ENCODE measurements at places on chromosomes 1 and 21.

- no peak for DNase-seq
Measured at GRCh38 chr1:7093297-7093696, 308.0 kb downstream of the CAMTA1 start.

DNA sequence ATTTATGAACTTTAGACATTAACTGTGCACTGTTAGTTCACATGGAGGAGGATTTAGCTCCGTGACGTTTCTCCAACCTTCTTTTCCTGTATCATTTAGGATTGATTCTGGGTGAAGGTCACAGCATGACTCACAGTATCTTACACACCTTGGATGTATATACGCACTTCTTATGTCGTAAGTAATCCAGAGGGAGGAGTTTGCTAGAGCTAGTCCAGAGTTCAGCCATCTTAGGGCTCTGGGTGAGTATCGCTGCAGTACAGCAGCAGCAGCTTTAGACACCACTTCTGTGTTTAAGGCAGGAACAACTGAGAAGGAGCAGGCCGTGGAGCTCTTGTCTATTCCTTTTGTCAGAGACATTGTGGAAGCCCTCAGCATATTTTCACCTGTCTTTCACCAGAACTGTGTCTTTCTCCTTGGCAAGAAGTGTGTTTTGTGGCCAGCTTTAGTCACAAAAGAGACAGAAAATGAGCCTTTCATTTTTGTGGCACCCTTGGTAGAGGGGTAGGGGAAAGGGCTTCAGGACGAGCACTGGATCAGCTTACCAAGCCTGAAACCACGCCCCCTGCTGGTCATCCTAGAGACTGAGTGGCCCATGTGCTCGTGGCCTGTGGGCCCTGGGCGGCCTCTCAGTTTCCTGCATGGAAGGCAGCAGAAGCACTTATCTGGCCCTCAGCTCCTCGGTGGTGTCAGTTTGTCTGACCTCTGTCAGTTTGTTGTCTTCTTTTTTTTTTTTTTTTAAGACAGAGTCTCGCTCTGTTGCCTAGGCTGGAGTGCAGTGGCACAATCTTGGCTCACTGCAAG is 64.0 kb downstream of the ADARB1 start:
- no peak for DNase-seq

DNA sequence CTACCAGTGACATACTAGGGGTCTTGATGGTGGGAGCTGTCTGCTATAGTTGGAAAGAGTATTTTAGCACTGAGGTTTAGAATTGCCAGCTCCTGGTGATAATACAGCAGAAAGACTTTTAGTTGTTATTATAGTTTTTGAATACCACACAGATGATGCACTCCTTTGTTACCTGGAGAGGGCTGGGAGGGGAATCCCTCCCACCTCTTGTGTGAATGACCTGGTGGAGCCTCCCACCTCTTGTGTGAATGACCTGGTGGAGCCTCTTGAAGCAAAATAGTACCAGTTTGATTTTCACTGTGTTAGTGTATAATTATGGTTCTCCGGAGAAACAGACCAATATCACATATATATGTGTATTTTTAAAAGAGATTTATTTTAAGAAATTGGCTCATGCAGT is 3.3 kb downstream of the DISP1 start:
- DNase-seq: no peak

DNA sequence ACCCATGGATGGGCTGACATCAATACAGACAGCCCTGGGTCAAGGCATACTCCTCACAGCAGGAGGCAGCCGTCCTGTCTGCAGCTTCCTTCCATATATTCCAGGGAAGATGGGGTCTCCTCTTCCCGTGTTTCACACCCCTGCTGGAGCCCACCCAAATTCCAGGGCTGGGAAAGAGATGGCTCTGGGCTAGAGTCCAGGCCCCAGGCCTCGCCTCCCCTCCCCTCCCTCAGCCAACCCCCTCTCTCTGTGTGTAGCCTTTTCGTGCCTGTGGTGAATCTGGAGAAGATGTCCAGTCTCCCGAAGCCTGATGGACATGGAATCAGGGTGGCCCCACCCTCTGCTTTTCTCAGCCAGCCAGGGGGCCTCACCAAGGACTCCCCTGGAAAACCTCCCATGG is 3.6 kb downstream of the ATXN7L2 start:
- DNase-seq: peak; percentile 45

DNA sequence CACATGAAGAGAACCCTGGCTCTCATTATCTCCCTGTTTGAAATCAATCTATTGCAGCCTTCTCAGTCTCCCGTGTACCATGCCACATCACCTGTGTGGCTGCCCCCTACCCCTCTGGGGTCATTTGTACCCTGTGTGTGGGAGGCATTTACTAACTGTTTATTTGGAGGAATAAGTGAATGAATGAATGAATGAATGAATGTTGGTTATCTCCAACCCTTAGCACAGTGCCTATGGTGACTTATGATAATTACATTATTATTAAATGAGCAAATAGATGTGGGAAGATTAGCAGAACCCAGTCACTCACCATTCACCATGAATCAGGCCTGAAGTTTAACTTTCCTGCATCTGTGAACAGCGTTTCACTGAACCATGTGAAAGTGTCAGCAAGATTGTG is 560.8 kb downstream of the MATN1 start:
- no peak for DNase-seq

- DNase-seq: no peak
Measured at GRCh38 chr1:66371233-66372005, 162.5 kb upstream of the SGIP1 start.

- no peak for DNase-seq
Measured at GRCh38 chr1:162916407-162916806, 55.4 kb upstream of the CCDC190 start.

DNA sequence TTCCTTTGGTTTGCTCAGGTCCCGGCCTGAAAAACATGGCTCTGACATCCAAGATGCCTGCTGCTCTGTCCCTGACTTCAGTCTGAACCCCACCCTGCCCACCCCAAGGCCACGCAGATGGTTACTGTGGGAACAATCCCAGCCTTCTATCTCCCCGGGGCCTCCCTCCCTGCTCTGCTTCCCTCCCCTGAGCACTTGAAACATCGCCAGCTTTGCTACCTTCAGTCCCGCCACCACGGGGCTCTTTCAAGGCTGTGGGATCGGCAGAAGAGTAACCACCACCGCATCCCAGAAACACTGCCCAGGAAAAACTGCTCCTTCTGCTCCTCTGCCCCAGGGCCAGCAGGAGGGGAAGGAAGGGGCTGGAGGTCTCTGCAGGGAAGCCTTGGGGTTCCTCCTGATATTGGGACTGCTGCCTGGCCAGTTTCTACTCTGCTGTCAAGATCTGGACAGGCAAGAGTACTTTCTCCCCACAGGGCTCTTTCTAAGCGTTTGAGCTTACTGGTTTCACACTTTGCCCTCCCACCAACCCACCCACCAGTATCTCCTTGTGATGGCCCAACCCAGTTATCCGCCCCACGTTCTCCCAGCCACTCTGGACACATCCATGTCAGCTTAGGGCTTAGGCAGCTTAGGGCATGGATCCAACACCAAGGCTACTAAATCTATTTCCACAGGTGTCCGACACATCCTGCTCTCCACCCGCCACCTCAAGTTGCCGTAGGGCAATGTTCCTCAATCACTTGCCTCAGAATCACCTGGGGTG is 8.4 kb downstream of the ETNK2 start:
- DNase-seq: no peak

DNA sequence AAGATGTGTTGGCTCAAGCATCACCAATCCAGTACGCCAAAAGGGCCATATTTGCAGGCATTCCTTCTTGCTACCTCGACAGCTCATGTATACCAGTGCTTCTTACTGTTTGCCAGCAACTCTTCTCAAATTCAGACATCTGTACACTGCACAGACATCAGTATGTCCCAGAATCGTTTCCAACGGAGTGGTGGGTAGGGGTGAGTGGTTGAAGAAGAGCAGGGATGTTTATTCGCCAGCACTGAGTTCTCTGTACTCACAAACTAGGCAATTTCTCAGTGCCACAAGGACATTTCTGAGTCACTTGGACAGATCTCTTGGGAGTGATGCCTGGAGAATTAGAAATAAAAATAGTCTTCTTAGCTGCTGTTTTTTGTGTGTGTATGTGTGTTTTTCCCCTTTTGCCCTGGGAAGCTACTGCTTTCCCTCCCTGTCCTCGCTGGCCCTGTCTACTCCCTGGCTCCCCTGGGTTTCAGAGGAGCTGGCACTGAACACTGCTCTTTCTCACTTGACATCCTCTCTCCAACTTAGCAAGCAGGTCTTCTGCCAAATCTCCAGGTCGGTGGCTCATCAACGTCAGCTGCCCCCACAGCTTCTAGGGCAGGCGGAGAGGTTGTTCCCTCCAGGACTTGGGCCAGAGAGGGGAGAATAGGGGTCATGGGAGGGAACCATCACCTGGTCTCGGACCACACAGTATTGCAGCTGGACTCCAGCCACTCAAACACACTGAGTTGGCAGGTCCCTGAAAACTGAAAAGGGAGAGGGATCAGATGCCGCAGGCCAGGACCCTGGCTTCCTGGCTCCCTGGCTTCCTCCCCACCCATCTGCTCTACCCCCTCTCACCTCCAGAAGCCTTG is 90.5 kb downstream of the NMNAT2 start:
- DNase-seq: no peak

GRCh38 chr1:28456078-28456477 is 49.8 kb upstream of the RCC1 start:
- DNase-seq: no peak

DNA sequence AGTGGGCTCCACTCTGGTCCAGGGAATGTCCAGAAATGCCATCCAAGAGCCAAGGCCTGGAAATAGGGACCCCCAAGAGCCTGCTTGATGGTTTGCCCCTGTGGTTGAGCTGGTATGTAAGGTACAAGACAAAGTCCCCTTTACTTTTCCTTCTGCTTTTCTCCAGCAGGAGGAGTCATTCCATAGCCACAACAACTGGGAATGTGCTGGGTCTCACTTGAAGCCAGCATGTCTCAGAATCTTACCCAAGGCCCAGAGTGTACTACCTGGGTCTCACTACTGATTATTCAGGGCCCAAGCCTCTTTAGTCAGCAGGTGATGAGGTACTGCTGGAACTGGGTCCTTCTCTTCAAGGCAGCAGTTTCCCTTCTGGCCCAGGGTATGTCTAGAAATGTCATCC is 62.1 kb upstream of the CD55 start:
- DNase-seq: no peak

DNA sequence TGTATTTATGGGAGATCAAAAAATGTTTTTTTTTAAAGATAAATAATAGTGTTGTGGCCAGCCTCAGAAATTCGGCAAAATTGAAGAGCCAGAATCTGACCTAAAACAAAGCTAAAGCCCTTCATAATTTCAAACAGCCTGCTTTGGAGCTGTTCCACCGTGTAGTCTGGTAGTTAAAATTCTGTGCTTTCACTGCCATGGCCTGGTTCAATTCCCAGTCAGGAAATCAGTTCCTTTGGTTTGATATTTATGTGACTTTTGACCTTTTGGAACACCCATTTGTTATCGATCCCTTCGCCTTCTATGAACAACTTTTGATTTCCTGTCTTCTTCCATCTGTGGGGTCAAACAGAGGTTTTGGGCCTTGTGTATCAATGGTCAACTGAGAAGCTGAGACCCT is 179.8 kb downstream of the HFM1 start:
- no peak for DNase-seq

GRCh38 chr1:3111348-3112021 is 42.5 kb downstream of the PRDM16 start:
- no peak for DNase-seq

DNA sequence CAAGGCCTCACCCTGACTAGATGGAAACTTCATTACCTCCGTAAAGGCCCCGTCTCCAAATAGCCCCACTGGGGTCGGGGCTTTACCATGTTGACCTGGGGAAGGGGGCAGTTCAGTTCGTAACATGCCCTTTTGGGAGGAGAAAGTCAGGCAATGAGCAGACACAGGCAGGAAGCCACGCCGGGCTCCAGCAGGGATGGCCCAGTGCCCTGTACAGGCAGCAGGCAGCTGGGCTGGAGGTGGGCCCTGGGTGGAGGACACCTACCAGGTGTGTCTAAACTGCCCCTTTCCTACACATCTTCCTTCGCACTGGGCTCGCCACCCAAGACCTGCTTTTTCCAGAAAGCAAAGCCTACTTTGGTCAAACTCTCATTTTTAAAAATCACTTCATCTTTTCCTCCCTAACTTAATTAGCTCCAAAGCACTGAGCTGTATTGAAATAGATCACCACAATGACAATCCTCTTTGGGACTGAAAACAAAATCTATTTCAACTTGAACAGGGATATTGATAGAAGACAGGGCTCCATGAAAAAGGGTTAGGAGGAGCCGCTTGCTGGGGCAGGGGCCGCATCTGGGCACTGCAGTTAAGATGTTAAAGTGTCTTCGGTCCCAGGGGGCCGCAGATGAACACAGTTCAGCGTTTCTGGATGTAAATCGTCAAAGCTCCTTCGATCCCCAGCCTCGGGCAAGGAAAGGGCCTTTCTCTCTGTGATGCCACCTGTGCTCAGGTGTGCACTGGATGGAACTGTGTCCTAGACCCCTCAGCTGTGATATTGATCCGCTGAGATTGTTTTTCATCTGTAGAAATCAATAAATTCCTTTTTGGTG is 104.6 kb downstream of the PDE9A start:
- no peak for DNase-seq

DNA sequence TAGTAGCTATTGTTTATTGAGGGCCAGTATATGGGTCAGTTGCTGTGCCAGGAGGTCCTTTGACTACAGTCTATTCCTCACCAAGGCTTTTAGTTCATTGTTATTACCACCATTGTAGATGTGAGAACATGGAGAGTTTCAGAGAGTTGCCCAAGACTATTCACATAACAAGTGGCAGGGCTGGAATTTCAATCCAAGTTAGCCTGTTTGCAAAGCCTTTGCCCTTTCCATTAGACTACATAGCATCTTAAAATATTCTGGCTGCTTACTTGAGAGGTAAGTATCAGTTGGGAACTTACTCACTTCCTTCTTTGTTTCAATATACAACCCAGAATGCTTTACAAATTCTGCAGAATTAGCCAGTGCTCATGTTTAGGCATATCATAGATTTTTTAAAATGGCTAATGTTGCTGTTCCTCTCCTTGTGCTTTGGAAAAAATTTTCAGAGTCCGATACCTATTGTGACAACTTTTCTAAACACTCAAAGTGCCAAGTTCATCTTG is 141.2 kb downstream of the FGGY start:
- DNase-seq: no peak

DNA sequence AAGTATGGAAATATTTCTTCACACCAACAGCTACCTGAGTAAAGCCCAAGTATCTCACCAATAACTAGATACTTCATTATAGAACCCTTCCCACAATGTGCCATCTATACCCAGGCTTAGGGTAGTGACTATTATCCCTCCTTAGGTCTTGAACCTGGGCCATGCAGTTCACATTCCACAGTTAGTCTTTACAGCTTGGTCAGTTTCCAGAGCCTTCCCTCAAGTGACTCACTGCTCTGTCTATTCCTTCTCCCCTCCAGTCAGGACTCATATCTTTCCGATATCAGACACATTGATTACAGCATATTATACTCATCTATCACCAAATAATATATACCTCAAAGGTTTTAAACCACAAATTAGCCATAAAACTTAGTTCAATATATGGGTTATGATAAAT is 23.6 kb downstream of the VAMP4 start:
- no peak for DNase-seq

DNA sequence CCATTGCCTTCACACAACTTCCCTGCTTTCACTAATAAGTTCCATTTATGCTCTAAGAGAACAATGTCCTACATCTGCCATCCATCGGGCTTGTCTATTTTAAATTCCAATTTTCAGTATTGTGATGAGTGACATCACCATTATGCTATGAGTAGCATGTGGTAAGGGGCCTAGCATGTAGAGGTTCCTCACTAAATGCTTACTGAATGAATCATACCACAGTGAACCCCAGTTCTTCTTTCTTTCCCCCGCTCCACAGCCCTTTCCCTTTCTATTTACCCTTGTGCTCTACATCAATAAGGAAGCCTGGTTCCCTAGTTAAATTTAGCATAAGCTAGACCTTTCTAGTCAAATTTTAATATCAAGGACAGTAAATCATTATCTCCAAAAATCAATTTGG is 195.0 kb upstream of the RGS18 start:
- no peak for DNase-seq
